GOT3 (cell line): ENCODE measurements at places on chromosomes 7 and 10.

DNA sequence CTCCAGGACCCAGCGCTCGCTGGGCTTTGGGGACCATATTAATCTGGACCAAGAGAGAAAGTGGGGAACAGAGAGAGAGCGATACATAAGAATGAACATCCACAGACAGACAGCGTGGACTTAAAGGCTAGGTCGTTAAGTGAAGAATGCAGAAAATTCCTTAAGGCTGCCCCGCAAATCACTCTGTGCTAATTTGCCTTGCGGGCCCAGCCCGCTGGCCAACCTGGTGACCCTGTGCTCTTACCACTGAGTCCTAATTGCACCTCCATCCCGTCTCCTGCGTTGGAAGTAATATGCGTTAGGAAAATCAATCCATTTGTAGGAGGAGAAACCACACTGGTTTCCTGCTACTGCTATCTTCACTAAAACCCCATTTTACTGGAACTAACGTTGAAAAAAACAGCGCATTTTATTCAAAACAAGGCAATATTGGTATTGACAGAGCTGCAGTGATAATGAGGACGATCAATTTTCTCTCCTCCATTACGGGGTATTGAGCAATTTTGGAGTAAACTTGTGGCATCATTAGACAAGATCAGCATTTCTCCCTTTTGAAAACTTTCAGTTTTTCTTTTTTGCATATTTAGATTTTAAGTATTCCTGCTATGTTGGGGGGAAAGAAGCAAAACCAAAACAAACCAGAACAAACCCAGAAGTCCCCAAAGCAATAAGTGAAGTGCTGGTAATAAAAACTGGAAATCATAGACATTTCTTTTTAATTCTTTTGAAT lies 85.2 kb downstream of the WDFY4 start:
- DNase-seq, result no peak

- DNase-seq, result no peak
These were observed 505.5 kb upstream of the PODXL start for GRCh38 chr7:132061937-132062336.

DNA sequence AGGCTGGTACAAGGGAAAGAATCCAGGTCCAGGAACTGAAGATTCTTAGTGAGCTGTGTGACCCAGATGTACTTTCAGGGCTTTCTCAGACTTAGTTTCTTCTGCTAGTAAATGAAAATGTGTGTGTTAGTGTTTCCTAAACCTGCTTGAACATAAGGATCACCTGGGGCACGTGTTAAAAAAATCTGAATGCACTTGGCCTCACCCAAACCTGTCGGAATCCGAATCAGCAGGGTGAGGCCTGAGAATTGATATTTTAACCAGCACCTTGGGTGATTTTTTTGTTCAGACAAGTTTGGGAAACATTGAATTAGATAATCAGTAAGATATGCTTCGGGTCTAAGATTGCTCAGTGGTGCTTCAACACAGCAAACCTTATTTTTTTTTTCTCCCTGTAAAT lies 59.7 kb downstream of the ZNF365 start:
- no peak for DNase-seq

DNA sequence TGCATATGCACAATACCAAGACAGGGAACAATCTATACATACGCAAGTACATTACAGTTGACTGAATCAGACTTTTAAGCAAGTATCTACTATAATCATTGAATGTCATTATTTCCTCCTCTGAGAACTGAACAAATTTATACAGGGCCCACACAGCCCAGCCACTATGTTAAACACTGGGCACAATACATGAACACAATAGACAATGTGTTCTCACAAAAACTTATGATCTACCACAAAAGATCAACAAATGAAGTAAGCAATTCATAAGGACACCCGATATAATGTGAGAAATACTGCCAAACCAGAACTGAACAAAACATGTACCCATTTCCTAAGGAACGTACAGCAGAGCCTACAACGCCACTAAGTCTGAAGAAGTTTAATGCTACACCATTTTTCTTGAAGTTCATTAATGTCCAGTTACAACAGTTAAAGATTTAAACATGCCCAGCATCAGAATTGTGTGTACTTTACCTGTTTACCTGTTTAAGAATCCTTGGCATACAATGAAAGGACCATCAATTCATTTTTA lies 31.5 kb downstream of the SHTN1 start:
- DNase-seq, result no peak

DNA sequence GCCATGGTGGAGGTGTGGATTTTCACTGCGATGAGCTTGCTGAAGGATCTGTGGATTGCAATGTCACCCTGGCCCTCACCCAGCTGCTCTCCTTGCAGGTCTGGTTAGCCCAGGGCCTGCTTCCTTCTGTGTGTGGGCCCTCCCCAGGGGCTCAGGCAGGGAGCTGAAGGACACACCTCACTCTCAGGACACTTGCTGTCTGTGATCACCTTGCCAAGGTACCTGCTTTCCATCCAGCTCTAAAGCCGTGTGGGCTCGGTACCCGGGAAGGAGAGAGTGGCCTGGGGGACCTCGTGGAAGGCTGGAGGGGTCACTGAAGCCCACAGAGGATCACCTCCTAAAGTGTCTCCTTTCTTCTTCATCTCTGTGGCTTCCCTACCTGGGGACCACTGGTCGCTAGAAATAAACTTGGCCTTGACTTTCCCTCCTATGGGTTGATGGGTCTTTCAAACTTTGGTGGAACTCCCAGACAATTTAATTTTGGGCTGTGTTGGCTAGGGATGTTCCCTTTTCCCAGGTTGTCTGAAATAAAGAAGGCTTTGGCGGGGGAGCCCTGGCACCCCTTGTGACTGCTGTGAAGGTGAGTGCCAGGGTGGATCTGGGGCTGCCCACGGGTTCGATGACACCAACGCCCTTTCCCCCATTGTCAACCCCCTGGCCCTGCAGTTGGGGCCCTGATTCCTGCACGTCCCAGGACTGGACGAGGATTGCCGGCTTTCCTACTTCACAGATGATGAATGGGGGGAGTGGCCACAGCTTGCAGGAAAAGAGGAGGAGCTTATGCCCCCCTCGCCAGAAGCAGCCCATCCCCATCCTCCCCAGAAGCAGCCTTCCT lies 331.0 kb downstream of the ADARB2 start:
- DNase-seq, result no peak

DNA sequence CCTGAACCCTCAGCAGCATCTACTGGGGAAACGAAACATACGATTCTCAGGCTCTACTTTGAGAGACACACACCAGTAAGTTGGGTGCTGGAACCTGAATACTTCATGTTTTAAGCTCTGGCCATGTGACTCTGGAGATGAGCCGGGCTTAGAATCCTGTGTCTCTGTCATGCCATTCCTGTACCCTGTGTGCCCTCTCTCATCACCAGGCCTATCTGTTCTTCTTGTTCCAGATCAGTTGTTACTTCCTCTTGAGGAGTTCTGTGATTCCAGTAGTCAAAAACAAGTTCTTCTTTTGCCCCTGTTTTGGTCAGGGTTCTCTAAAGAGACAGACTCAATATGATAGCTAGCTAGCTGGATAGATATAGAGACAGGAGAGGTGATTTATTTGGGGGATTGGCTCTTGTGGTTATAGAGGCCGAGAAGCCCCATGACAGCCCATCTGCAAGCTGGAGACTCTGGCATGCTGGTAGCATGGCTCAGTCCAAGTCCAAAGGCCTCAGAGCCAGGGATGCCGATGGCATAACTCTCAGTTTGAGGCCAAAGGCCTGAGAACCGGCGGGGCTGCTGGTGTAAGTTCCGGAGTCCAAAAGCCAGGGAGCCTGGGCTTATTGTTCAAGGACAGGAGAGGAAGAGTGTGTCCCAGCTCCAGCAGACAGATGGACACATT lies 54.3 kb downstream of the CHN2 start:
- DNase-seq, result no peak

DNA sequence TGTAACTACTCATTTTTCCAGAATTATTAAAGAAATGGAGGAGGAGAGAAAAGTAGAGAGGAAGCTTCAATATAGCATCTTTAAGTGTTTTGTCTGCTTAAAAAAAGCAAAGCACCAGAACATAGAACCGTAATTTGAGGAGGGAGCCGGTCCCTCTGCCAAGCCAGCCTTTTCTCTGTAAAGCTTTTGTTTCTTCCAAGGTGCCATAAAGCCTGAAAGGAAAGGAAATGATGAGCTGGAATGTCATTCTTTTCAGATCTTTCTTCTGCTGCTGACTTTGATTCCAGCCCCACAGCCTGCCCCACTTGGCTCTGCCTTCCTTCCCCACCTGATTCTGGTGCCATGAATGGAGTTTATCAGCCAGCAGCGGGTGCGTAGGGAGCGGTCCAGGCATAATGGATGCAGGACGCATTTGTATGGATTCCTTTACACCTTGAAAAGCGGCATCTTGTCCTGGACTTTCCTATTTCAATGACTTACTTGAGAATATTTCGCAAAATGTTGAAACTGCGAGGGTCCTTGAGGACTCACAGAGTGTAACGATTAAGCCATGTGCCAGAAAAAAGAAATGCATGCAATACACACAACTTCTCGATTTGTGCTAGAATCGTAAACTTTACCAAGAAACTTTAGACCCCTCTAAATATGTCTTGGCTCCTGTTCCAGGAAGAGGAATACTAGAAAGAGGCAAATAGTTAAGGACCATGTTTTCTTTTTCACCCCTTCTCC lies 569.5 kb upstream of the MGMT start:
- no peak for DNase-seq

DNA sequence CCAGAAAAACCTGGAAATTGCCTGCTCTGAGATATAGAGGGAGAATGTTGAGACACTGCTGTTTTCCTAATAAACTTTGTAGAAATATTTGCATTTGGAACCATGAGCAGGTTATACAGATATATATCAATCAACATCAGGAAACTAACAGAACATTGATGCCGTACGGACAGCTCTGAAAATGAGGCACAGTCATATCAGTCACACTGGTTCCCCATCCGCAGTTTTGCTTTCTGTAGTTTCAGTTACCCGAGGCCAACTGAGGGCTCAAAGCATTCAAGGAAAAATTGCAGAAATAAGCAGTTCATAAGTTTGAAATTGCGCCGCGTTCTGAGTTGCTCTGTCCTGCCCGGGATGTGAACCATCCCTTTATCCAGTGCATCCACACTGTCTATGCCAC lies 137.9 kb downstream of the KLF6 start:
- DNase-seq, result no peak

DNA sequence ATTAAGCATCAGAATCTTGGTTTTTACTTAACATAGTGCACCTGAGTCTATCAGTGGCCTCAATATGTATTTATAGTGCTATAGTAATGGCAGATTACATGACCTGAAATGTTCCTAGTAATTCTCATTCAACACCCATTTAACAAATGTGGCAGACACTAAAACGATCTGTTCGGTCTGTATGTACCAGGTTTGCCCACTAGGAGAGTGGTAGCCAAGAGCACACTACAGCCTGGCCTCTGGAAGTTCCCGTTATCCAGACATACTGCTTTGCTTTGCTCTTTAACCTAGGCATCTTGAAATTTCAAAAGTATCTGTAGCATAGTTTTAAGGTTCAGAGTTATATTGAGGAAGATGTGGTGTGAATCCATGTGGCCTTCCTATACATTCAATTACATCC lies 395.7 kb upstream of the NRG3 start:
- no peak for DNase-seq

GRCh38 chr7:75716992-75717626 lies 21.6 kb downstream of the HIP1 start:
- no peak for DNase-seq

GRCh38 chr10:130244928-130245495 lies 108.8 kb downstream of the GLRX3 start:
- no peak for DNase-seq

GRCh38 chr7:22572292-22572691 lies 72.3 kb upstream of the STEAP1B start:
- no peak for DNase-seq

DNA sequence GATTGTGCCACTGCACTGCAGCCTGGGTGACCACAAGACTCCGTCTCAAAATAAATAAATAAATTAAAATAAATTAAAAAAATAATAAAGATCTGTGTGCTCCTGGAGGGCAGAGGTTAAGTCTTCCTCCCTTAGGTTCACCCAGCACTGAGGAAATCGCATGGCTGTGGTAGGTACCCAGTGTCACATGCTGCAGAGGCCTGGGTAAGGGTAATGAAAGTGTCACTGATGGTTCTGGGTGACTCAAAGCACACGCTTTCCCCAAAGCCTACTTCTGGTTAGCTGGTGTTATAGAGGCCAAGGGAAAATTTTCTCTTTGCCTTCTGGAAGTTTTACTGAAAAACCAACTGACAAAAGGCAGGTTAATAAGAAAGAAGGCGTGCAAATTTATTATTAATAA lies 88.8 kb upstream of the ITGB1 start:
- no peak for DNase-seq

- DNase-seq, result no peak
These were observed 14.2 kb downstream of the FBH1 start for GRCh38 chr10:5904227-5904626.

DNA sequence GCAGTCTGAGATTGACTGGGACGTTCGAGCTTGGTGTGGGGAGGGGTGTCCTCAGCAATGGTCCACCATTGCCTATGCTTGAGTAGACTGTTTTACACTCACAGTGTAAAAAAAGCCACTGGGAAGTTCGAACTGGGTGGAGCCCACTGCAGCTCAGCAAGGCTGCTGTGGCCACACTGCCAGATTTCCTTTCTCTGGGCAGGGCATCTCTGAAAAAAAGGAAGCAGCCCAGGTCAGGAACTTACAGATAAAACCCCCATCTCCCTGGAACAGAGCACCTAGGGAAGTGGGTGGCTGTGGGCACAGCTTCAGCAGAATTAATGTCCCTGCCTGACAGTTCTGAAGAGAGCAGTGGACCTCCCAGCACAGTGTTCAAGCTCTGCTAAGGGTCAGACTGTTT lies 80.3 kb downstream of the BICC1 start:
- no peak for DNase-seq

DNA sequence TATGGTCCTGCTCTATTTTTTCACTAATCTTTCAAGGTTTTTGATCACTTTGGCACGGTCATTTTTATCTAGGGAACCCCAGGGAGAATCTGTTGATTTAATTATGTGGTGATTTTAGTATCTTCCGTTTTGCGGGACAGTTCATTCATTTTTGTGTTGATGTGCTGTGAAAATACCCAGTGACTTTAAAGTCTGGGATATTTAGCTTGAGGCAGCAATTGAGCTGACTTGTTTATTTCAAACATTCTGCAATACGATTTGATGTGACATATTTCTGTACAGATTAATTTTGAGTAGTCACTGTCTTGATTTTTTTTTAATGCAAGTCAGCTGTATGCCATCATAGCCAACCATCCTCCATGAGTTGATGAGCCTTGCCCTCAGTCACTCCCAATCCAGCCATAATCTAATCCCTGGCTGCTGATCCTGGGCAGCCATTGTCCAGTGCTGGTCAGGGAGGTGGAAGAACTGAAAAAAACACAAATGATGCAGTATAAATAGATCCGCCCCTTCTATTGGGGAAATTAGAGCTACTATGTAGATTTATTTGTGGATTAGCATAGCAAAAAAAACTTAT lies 183.4 kb downstream of the CCSER2 start:
- no peak for DNase-seq

GRCh38 chr10:79305515-79305914 lies 41.8 kb upstream of the PPIF start:
- DNase-seq, result no peak

DNA sequence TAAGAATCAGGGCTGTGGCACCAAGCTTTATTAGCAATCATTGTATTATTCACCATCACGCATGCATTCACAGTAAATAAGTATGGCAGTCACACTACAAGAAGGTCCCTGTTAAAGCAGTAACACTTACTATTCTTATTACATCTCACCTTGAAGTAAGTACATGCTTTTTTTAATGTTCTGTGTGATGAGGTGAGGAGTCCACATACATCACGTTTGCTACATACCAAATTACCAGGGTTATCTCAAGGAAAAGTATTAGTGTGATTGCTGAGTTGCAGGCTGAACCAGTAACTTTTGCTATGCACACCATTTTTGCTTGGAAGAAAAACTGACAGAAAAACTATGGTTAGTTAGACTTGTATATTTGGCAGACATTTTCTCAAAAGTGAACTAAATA lies 24.7 kb downstream of the CPA1 start:
- no peak for DNase-seq
